ENCODE measurements at places on chromosomes 4 and X.

DNA sequence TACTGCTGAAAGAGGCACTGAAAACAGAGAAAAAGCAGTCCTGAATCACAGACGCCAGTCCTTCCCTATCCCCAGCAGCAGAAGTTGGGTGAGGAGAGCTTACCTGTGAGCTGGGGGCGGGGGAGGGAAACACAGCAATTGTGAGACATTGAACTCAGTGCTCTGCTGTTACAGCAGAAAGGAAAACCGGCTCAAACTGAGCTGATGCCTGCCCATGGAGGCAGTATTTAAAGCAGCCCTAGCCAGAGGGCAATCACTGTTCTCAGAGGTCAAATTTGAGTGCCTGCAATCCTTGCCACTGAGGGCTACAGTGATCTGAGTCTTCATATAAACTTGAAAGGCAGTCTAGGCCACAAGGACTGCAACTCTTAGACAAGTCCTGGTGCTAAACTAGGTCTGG lies 220.7 kb downstream of the GRXCR1 start:
- peak; percentile 87 for DNase-seq

DNA sequence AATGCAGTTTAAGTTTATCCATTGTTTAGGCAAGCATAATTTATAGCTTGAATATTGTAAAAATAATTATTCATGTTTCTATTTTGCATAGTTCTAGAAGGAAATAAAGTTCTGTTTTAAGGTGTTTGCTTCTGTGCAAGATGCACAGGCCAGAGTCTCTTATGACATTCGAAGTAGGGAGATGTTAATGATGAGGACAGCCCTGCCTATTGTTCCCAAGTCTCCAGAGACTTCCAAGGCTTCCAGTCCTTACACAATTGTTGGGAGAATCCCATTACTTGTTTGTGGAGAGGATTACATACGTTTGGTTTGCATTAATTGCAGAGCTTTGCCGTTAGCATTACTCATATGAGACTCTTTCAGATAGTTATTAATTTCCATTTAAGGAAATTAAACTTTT lies 96.2 kb upstream of the ANK2 start:
- no peak for DNase-seq

DNA sequence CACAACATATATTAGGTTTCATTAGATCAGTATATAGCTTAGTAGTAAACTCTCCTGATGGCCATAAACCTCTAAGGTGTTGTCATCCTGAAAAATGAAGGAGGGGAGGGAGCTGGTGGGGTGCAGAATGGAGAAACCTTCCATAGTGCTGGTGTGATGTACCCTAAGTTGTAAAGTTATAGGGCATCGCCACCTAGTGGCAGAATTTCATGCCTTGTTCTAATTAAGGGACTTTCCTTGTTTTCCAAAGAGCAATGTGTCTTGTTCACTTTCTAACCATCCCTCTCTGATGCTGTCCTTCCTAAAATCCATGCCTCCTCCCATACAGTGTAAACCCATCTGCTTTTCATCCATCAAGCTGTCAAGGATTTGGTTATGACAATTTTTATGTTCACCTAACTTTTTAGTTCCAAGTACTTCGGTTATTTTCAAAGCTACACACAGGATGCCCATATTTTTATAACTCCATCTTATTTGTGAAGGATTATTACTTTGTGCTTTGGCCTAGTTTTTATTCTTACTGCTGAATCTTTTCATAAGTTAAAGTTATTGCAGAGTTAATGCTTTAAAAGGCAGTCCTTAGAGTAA lies 4.5 kb downstream of the NBDY start:
- DNase-seq, result peak; percentile 51

DNA sequence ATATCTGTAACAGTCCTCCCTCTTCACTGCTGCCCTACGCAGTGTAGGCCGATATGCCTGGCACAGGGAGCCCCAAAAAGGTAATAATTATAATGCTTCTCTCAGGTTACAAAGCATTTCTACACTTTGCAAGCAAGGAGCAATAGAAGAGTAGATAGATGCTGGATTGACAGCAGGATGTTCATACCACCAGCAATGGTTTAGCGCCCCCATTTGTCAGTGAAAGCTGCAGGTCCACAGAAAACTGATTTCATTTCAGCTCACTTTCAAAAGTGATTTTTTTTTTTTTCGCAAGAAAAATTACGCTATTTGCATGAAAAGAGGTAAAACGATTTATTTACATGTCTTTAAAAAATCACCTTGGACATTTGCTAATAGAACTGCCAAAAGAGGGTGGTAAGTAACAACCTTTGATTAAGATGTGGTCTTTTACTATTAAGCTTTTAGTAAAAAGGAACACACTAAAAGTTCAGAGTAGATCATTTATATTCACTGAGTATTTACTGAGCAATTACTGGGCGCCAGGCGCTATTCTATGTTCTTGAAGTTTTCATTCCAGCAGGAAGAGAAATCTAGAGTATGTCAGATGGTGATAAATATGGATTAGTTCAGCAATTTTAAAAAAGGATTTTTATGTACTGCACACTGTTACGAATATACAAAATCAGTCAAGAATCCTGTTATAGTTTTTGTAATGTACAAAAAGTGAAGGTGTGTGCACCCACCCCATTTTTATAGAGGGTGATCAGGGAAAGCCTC lies 34.4 kb downstream of the HPF1 start:
- DNase-seq, result peak; percentile 7

DNA sequence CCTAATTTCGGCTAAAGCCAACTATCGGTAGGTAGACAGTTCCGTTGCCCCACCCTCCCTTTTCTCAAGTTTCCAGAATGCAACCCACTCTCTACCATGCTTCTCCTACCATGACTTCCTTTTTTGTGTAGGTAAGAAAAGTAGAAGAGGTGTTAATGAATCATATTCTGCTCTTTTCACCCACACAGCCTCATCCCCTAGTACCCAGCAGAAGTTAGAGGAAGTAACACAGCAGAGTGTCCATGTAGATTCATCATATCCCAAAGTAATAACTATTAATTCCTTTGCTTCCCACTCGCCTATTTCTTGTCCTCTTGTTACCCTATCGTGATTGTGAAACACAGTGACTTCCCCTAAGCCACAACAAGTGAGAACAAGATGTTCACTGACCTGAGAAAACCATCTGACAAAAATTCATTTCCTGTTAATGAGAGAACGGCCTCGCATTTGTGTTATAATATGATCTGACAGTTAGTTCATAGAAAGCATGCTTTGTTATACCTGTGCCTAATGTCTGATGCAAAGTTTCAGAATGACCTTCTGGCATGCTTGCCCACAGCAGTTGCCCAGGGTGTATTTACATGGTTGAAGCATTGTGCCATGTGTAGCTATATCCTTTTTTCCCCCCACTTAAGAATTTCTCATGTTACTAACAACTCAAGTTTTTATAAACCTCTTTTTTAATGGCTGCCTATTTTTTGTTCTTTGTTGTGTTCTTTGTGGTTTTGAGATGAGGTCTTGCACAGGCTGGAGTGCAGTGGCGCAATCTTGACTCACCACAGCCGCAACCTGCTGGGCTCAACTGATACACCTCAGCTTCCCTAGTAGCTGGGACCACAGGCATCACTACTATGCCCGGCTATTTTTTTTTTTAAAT lies 185.6 kb downstream of the RAP1GDS1 start:
- DNase-seq, result peak; percentile 74

GRCh38 chr4:83387012-83387411 lies 52.4 kb upstream of the HPSE start:
- no peak for DNase-seq

DNA sequence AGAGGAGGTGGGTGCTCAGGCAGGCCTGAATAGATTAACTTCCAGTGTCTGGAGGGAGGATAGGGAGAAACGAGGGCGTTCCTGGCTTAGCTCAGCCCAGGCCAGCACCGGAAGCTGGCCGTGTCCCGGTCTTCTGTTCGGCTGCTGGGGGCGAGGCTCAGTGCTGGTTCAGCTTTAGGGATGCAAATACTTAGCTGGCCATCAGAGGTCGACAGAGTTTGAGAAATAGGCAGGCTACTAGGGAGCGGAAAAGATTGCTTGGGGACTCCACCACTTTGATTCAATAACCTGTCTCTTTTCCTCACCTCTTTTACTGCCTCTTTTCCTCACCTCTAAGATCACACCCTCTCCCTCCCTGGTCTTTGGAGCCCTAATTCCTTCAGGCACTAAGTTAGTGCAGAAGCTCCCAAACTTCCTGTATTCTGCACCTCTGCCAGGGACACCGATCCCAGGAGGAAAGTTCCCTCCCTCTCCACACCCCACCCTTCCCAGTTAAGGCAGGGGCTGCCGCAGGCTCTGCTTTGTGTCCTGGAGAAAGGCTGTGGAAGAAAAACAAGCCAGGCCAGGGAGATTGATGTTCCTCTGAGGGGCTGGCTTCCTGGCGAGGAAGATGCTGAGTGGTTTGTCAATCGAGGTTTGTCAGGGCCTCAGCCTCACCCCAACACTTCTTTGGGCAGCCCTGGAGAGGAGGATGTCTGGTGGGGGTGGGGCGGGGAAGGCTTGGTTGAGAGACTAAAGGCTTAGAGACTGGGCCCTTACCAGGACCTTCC lies 6.0 kb upstream of the EFNB1 start:
- DNase-seq, result peak; percentile 81

- DNase-seq, result no peak
Observed at GRCh38 chr4:53128231-53128630, 237.6 kb downstream of the SCFD2 start.

GRCh38 chr4:102629673-102630072 lies 128.5 kb downstream of the NFKB1 start:
- no peak for DNase-seq

DNA sequence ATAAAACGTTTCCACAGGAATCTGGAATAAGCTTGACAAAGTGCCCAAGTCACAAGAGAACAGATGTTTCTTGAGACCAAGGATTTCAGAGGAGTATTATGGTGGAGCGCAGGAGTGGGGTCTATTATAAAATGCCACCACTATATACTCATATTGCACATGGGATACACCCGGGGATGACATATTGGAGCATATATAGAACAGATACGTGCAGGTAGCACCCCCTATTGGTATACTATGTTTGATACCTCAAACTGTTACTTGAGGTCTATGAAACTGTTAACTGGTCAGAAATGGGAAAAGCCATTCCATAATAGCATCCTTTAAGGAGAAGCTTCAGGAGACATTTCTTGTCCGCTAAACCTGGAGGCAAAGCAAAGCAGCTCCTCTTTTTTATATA lies 86.0 kb downstream of the PCYT1B start:
- DNase-seq, result peak; percentile 19

DNA sequence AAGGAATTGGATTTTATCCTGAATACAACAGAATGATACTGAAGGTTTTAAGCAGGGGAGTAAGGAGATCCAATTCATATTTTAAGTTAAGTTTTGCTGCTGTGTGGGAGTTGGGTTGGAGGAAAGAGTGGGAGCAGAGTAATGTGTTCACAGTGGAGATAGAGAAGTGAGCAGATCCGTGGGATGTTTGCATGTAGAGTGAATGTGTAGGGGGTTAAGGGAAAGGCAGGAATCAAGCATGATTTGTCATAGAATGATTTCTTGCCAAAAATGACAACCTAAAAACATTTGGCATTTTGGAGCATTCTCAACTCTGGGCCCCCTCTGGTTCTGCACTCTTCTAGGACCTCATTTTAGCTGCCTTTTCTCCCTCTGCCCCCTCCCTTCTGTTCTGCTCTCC lies 76.6 kb downstream of the ARHGAP10 start:
- DNase-seq, result no peak

DNA sequence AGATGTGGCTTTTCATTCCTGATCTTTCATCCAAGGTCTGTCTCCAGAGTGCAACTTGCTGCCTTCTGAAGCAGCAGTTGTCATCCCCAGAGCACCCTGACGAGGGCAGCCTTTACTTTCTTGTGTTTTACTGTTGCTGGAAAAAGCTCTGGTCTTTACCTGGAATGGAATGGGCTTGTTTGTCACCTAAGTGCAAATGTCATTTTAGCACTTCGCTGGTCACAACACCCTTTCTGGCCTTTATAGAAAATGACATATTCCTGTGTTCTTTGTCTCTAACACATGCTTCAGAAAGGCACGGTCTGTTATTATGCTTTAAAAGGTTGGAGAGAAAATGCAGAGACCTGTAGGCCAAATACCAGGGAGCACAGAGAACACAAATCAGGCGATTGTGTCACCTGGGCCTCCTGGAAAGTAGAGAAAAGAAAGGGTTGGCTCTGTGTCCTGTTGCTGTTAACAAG lies 332.7 kb upstream of the IGFBP7 start:
- peak; percentile 73 for DNase-seq

DNA sequence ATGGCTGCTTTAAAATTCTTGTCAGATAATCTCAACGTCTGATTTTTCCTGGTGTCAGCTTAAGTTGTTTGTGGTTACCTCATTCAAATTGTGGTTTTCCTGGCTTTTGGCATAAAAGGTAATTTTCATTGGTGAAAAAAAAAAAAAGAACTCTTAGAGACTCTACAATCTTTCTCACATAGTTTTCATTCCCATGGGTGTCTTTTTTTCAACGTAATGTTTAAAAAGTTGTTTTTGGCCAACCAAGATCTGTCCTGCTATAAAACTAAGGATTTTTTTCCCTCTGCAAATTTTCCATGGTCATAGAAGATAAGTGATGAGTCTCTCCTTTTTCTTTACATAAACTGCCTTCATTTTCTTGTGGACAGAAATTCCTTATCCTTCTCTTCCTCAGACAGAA lies 28.9 kb upstream of the RPS6KA6 start:
- no peak for DNase-seq

DNA sequence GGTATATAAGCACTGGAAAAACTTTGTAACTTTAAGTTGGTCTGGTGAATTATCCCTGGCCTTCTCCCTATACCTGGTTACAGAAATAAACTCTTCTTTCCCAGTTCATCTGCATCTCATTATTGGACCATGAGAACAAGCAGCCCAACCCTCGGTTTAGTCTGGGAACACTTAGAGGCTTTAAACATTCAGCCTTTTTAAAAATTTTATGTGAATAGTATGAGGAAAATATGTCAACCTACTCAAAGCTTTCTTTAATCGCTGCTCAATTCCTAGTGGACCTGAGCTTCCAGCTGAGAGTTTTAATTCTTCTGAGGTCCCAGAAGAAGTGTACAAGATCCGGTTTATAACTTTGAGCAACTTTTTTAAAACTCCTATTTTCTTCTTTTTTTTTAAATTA lies 358.6 kb upstream of the NOCT start:
- DNase-seq, result no peak

- DNase-seq, result no peak
Observed at GRCh38 chr4:8829584-8829983, 42.1 kb downstream of the HMX1 start.

GRCh38 chr4:3874525-3875110 lies 108.4 kb downstream of the ADRA2C start:
- no peak for DNase-seq

DNA sequence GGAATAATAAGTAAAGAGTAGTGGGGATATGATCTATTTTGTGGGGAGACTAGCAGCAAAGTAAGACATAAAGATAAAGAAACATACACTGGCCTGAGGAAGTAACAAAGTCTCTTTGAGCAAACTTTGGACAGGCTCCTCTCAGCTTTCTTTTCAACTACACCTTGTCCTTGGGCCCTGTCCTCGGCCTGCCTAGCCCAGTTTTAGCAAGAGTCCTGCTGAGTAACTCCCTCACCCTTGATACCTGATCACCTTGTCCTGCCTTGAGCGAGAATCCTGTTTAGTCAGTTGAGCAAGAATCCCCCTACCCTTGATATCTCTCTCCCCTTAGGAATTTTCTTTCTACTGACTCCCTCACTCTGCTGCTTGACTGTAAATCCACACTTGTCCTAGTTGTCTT lies 11.5 kb downstream of the HNRNPH2 start:
- DNase-seq, result no peak
